ENCODE measurements at places on chromosomes 12 and 14.

DNA sequence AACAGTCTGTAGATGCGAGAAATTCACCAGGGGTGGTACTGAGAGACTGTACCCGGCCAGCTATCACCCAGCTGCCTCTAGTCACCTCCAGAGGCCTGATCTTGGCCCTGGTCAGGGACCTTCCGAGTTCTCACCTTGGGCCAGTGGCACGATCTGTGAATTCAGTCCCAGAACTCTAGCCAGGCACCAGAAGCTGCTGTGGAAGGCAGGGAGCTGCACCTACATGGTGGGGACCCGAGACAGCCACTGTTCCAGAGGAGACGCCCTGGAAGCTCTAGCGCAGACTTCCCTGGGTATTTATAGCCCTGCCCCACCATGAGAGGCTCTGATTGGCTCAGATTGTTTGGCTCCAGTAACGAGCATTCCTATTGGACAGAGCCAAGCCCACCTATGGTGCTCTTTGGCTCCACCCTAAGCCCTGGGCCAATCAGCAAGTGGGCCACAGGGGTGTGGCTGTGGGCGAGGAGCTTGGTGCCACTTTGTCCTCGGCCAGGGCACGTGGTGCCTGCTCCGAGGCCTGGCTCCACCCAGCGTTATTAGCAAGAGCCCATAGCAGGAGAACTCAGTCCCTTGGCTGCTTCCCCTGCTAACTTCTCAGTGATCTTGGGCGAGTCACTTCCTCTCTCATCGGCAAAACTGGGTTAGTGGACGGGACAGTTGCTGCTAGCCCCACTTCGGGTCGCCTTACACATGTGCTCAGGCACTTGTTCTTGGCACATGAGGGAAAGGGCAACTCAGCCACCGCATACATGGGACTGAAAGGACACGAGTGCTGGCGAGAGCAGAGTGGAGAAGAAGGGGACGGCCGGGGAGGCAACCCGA is 89.0 kb upstream of the BCL11B start:
- H3K36me3 ChIP-seq, result no peaks in the 10 kb centered on the region
- peak; percentile 29 for DNase-seq
- H3K27ac ChIP-seq, result no peak overlapping the region
- peaks cover 3% of the 10 kb centered on the region for H3K4me1 ChIP-seq
- H3K27me3 ChIP-seq, result no peaks in the 10 kb centered on the region

DNA sequence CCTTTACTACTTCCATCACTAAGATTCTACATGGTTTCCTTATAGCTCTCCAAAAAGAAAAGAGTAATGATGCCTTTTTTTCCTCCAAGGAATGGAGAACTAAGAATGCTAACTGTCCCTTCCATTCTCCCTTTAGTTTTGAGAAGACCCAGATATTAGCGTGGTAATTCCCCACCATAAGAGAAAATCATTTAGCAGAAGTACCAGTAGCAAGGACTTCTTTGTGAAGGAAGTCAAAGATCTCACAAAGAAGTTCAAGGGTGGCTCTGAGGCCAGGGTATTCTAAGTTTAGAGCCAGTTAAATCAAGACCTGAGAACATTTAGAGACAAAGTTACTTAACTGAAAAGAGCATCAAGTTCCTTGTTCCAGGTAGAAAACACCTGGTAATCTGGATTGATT is 7.3 kb downstream of the USP15 start:
- H3K27ac ChIP-seq, result no peak overlapping the region
- H3K27me3 ChIP-seq, result no peaks in the 10 kb centered on the region
- no peak for DNase-seq
- no peaks in the 10 kb centered on the region for H3K36me3 ChIP-seq

DNA sequence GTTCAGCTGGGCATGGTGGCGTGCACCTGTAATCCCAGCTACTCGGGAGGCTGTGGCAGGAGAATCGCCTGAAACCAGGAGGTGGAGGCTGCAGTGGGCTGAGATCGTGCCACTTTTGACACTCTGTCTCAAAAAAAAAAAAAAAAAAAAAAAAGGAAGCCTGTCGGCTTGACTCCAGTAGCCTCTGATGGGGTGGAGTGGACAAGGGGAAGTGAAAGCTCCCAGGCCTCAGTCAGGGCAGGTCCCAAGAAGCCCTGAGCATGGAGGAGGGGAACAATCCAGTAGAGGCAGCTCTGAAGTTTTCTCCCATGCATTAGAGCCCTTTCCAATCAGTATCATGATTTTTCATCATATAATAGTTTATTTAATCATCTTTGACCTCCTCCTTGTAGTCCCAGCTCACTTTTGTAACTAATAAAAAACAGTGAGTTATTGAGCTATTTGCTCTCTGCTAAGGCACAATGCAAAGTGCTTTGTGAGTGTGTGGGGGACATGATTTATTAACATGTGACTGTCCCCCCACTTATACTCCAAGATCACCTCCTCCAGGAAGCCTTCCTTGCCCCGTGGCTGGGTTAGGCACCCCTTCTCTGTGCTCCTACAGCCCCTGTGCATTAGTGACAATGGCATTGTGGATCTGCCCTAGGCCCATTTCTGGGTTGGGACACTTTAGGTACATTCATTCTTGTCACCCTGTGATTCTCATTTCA is 4.7 kb upstream of the SSH1 start:
- H3K36me3 ChIP-seq, result no peaks in the 10 kb centered on the region
- DNase-seq, result no peak
- H3K27me3 ChIP-seq, result no peaks in the 10 kb centered on the region
- no peak overlapping the region for H3K4me3 ChIP-seq
- H3K27ac ChIP-seq, result no peak overlapping the region

DNA sequence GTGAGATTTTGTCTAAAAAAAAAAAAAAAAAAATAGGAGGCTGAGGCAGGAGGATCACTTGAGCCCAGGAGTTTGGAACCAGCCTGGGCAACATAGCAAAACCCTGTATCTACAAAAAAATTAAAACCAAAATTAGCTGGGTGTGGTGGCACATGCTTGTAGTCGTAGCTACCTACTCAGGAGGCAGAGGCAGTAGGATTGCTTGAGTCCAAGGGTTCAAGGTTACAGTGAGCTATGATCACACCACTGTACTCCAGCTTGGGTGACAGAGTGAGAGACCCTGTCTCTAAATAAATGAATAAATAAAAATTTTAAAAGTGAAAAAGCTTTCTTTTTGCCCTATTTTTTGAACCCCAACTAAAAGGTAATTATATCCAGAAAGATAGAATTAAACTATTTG is 113.6 kb downstream of the PEBP1 start:
- no peak overlapping the region for H3K4me3 ChIP-seq
- no peak overlapping the region for H3K27ac ChIP-seq
- no peaks in the 10 kb centered on the region for H3K36me3 ChIP-seq
- no peaks in the 10 kb centered on the region for H3K4me1 ChIP-seq
- no peaks in the 10 kb centered on the region for H3K27me3 ChIP-seq

DNA sequence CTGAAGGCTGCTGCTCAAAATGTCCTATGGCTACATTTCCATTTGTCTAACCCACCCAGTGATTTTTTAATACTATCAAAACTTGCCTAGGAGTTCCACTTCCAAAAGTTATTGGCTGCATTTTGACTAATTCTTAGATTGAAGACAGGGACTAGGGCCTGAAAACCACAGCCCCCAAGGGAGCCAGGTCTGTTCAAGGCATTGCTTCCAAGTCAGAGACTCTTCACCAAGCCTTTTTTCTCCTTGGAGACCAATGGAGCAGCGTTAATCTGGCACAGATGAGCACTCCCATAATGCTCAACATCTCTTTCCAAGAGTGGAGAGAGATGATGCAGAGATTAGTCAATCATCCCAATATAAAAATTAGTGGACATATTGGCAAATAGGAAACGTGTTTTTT is 112.5 kb upstream of the HIF1A start:
- no peak for DNase-seq
- H3K4me1 ChIP-seq, result peaks cover 26% of the 10 kb centered on the region
- H3K4me3 ChIP-seq, result no peak overlapping the region
- H3K27me3 ChIP-seq, result no peaks in the 10 kb centered on the region

GRCh38 chr14:85531141-85531586 is 1.2 kb downstream of the FLRT2 start:
- no peaks in the 10 kb centered on the region for H3K27me3 ChIP-seq
- no peaks in the 10 kb centered on the region for H3K36me3 ChIP-seq
- H3K4me3 ChIP-seq, result peak overlapping the region; percentile 78
- H3K27ac ChIP-seq, result peak overlapping the region; percentile 86
- peaks cover 64% of the 10 kb centered on the region for H3K4me1 ChIP-seq

GRCh38 chr12:91687052-91688017 is 458.3 kb downstream of the BTG1 start:
- H3K27me3 ChIP-seq, result no peaks in the 10 kb centered on the region
- no peak overlapping the region for H3K27ac ChIP-seq
- H3K4me1 ChIP-seq, result no peaks in the 10 kb centered on the region
- H3K4me3 ChIP-seq, result no peak overlapping the region

- H3K27ac ChIP-seq, result no peak overlapping the region
- no peaks in the 10 kb centered on the region for H3K27me3 ChIP-seq
- peaks cover 3% of the 10 kb centered on the region for H3K4me1 ChIP-seq
- no peaks in the 10 kb centered on the region for H3K36me3 ChIP-seq
- no peak for DNase-seq
Observed at GRCh38 chr14:55915456-55915855, 202.8 kb upstream of the PELI2 start.

- H3K27me3 ChIP-seq, result no peaks in the 10 kb centered on the region
- no peak overlapping the region for H3K4me3 ChIP-seq
- H3K36me3 ChIP-seq, result peaks cover 38% of the 10 kb centered on the region
- no peak for DNase-seq
- H3K4me1 ChIP-seq, result peaks cover 4% of the 10 kb centered on the region
- no peak overlapping the region for H3K27ac ChIP-seq
Observed at GRCh38 chr14:24289649-24290280, 9.8 kb downstream of the DHRS1 start.

DNA sequence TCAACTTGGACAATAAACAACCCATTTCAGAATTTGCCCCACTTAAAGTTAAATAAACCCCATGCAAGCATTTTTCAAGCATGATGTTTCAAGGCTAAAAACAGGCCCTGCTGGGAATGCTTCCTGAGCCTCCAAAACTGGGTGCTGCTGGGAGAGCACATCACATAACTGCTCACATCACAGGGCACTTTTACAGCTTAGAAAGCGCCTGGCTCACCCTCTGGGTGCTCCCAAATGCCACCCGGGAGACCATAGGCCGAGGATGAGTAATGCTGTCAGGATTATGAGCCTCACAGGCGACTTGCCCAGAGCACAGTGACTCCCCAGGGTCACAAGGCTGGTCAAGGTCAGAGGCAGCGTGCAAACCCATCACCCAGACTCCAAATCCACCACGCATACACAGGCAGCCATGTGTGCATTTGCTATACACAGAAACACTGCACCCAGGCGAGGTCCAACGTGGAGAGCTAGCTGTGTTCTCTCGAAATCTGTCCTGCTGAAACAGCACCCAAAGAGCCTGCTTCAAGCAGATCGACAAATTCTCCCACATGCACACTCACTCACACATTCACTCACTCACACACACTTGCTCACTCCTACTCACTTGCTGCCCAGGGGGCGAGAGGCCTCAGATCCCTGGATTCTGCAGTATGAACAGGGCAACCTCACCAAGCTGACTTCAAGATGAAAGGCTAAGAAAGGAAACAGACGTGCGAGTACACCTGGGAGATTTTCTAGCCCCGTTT is 58.7 kb downstream of the ITPK1 start:
- no peaks in the 10 kb centered on the region for H3K27me3 ChIP-seq
- H3K36me3 ChIP-seq, result no peaks in the 10 kb centered on the region
- DNase-seq, result no peak
- no peak overlapping the region for H3K4me3 ChIP-seq
- no peak overlapping the region for H3K27ac ChIP-seq

DNA sequence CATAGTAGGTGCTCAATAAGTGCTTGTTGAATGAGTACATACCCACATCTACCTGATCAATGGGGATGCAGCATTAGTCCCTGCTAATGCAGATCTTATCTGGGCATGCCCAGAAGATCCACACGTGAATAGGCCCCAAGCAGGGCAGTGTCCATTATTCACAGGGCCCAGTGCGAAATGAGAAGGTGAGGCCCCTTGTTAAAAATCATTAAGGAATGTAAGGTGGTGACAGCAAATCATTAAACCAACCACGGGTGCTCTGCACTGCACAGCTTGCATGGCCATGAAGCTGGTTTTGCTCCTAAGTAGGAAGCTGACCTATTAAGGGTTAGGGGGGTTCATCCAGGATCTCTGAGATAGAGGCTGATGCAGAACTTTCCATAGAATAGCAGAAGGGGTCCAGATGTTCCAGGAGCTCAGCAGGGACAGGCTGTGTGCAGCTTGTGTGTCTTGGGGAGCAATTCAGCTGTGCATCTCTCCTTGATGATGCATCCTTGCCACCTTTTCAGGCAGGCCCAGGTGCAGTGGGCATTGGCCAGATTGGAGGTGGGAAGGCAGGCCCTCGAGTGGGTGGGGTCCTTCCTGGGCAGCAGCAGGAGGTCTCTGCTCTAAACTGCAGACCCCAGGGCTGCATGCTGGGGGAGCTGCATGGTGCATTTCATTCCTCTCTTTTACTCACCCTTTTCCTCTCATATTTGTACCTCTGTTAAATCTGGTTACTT is 231.3 kb upstream of the PWP1 start:
- H3K27me3 ChIP-seq, result no peaks in the 10 kb centered on the region
- DNase-seq, result no peak
- H3K36me3 ChIP-seq, result no peaks in the 10 kb centered on the region
- H3K27ac ChIP-seq, result no peak overlapping the region

- no peaks in the 10 kb centered on the region for H3K36me3 ChIP-seq
- no peak overlapping the region for H3K27ac ChIP-seq
- no peaks in the 10 kb centered on the region for H3K4me1 ChIP-seq
- H3K27me3 ChIP-seq, result peaks cover 4% of the 10 kb centered on the region
- no peak for DNase-seq
Observed at GRCh38 chr12:48580831-48581230, 11.0 kb upstream of the LALBA start.

- H3K4me1 ChIP-seq, result no peaks in the 10 kb centered on the region
- no peaks in the 10 kb centered on the region for H3K36me3 ChIP-seq
- no peak overlapping the region for H3K27ac ChIP-seq
- no peaks in the 10 kb centered on the region for H3K27me3 ChIP-seq
Observed at GRCh38 chr12:83462419-83462818, 775.7 kb downstream of the TMTC2 start.

- no peaks in the 10 kb centered on the region for H3K36me3 ChIP-seq
- DNase-seq, result no peak
- peaks cover 32% of the 10 kb centered on the region for H3K4me1 ChIP-seq
- no peak overlapping the region for H3K4me3 ChIP-seq
- no peak overlapping the region for H3K27ac ChIP-seq
Observed at GRCh38 chr14:101554991-101555668, 6.2 kb upstream of the DIO3 start.

- no peak overlapping the region for H3K27ac ChIP-seq
- no peaks in the 10 kb centered on the region for H3K36me3 ChIP-seq
- DNase-seq, result no peak
- no peaks in the 10 kb centered on the region for H3K27me3 ChIP-seq
Observed at GRCh38 chr14:60963761-60964160, 17.1 kb downstream of the TRMT5 start.

- peaks cover 9% of the 10 kb centered on the region for H3K36me3 ChIP-seq
- no peaks in the 10 kb centered on the region for H3K27me3 ChIP-seq
- no peak overlapping the region for H3K27ac ChIP-seq
Observed at GRCh38 chr12:52004042-52004648, 2.6 kb upstream of the TAMALIN start.

- no peak overlapping the region for H3K27ac ChIP-seq
- H3K36me3 ChIP-seq, result no peaks in the 10 kb centered on the region
- H3K27me3 ChIP-seq, result no peaks in the 10 kb centered on the region
- peaks cover 17% of the 10 kb centered on the region for H3K4me1 ChIP-seq
- DNase-seq, result no peak
Observed at GRCh38 chr14:75864352-75864751, 117.4 kb downstream of the TGFB3 start.

- no peak overlapping the region for H3K4me3 ChIP-seq
- no peaks in the 10 kb centered on the region for H3K36me3 ChIP-seq
- H3K27me3 ChIP-seq, result no peaks in the 10 kb centered on the region
- H3K4me1 ChIP-seq, result peaks cover 8% of the 10 kb centered on the region
Observed at GRCh38 chr12:79973801-79974200, 38.9 kb upstream of the PPP1R12A start.
